Left ventricle myocardium inferior (tissue), 1 donor: ENCODE measurements at places on chromosomes 5 and 9.
A peak's percentile ranks its signal among the peaks of the same experiment; 100 is the strongest.

GRCh38 chr9:109856785-109857184 lies 76.8 kb downstream of the PALM2AKAP2 start:
- DNase-seq: peak; percentile 84

- no peak for DNase-seq
Measured at GRCh38 chr5:126780165-126780827, 3.4 kb downstream of the LMNB1 start.

DNA sequence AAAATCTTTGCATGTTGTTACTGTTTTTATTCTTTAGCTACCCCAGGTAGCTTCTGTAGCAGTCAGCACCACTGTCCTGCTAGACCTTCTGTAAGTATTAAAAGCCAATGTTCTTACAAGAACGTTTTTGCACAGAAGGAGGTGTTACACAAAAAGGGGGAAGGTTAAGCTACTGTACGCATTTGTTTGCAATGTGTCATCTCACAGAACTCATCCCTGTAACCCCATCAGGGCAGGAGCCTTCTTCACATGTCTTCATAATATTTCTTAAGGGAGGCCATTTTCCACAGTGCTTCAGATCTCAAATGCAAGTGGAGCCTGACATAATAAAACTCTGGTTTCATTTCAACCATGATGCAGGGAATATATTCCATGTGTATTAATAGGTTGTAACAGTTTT lies 67.9 kb downstream of the OSMR start:
- no peak for DNase-seq

DNA sequence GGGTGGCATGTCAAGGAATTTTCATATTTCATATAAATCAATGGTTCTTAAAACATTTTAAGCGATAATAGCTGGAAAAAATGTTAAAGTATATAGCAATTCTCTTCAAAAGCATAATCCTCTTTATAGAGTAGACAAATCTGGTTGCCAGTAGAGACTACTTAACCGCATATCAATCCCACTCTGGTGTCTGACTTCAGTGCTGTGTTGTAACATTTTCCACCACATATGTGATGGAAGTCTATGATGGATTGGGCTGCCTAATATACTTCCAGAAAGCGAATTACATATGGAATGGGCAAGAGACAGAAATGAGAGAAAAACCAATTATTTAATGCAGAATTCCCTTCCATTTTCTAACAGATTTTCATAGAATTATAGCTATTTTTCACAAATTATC lies 54.3 kb downstream of the FBN2 start:
- DNase-seq: no peak

GRCh38 chr9:90858457-90858901 lies 56.9 kb downstream of the SYK start:
- DNase-seq: no peak

GRCh38 chr9:34651321-34651720 lies 664 bp upstream of the IL11RA start:
- DNase-seq: no peak

DNA sequence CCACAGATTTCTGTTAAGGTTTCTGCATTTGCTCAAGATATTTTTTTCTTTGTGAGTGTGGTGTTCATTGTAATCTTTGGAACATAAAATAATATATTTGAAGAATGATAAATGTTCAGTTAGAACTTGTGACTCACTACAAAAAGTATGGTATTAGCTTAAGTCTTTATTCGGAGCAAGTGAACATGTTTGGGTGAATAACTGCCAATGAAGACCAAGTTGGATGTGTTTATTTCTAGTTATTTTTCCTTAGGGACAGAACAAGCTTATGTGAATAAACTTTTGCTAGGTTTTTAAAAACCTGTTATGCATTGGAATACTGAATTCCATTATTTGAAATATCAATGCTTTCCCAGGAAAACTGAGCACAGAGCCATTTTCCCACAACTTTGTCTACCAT lies 418.6 kb downstream of the SLCO4C1 start:
- no peak for DNase-seq

DNA sequence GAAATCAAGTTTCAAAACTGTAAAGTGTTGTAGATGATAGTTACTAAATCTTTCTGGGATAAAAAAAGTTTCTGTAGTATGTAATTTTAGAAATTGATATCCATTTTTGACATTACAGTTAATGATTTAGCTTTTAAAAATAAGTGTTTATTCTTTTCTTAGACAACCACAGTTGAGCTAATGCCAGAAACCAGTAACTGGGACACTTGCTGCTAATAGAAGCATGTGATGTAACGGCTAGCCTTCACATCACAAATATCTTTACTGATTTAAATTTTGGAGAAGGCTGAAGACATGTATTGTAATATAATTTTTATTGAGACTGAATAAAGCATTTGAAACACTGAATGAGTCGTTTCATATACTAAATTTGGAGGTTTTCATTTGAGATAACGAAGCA lies 18.8 kb downstream of the CSNK1G3 start:
- no peak for DNase-seq

DNA sequence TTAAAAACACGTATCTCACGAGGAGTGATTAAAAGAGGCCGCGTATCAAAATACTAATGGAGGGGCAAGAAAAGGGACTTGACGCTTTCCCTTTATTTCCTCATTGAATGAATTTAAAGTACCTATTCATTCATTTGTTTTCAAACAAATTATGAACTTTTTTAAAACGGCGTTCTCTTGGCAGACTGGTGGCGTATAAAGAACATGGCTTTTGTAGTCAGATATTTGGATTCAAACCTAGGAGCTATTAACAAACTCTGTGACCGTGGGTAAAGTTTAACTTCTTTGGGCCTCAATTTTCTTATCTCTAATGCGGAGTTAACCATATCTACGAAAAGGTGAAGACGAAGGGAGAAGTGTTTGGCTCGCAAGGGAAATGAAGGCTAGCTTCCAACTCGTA lies 876 bp downstream of the CAAP1 start:
- no peak for DNase-seq

- DNase-seq: no peak
Measured at GRCh38 chr9:133735931-133736330, 2.2 kb downstream of the SARDH start.

- DNase-seq: no peak
Measured at GRCh38 chr9:89732295-89732938, 127.6 kb downstream of the GADD45G start.

DNA sequence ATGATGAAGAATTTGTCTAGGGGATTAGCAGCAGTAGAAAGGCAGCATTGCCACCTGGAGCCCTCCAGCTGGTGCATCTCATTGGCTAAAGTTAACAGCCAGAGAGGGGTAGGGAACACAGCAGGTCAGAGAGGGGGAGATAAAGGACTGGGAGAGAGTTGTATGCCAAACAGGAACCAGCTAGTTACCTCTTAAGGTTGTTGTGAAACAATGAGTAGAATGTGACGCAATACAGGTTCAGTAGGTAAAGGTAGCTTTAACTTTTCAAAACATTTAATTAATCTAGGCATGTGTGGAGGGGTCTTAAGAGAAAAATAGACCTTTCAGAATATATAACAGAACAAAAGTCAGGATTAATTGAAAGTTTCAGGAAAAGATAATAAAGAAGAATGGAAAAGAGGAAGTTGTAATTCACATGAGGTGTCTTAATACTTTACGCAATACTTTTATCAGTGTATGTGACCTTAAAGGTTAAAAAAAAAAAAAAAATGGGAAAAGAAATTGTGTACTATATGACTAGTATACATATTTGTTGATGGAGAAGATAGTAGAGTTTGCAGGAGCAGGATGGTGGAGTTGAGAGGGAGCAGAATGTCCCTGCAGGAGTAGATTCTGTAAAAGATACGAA lies 14.3 kb downstream of the FBXO38 start:
- DNase-seq: no peak

DNA sequence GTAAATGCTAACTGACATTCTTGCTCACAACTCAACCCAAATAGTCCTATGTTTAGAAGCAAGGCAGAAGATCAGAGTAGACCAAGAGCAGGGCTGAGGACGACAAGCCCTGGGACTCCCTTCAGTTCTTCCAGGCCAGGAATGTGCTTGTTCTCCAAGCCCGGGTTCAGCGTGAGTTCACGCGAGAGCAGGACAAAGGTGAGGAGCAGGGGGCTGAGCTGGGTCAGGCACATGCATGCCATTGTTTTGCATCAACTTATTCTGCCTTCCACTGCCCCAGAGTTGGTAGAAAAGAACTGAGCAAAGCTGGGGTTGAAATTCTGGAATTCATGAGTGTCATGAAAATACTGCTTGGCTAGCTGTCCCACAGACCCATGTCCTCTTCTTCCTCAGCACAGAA lies 206.5 kb downstream of the PAX5 start:
- no peak for DNase-seq

GRCh38 chr9:78746010-78746409 lies 449.1 kb downstream of the PSAT1 start:
- no peak for DNase-seq

DNA sequence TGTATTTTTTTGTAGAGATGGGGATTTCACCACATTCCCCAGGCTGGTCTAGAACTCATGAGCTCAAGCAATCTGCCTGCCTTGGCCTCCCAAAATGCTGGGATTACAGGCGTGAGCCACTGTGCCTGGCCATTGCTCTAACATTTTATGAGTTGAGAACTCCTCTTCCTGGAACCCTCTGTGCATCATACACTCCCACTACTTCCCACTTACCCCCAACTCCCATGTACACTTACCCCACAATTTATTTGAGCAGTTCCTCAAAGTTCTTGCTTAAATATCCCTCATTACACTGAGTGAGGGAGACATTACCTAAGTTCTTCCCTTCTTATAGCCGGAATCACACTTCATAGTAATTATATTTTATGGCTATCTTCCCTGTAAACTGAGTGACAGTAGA lies 42.9 kb upstream of the GALNT10 start:
- DNase-seq: no peak

GRCh38 chr9:116366241-116366640 lies 212.7 kb downstream of the PAPPA start:
- DNase-seq: no peak

DNA sequence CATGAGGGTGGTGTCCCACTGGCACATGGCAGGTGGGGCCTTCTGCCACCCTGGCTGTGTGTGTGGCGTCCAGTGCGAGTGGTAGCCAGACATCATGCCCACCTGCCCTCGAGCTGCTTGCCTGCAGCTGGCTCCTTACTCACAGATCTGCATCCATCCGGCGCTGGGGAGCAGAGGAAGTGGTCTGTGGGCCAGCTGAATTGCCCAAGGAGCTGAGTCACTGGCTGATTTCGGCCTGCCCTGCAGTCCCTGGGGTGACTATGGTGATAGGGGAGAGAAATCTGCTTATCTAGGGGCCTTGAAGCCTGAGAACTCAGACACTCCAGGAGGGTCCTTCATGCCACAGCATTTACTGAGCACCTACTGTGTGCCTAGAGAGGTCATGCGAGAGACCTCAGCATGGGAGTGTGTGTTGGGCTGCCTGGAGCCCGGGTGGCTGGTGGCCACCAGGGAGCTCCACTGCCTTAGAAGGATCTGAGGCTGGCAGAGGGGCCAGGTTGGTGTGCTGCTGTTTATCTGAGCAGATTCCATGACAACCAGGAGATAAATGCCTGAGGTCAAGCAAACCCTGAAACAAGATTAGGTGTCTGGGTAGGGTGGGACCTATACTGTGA lies 57.1 kb downstream of the SLC22A5 start:
- DNase-seq: peak; percentile 70

- no peak for DNase-seq
Measured at GRCh38 chr9:132945186-132946130, 1.0 kb upstream of the TSC1 start.

DNA sequence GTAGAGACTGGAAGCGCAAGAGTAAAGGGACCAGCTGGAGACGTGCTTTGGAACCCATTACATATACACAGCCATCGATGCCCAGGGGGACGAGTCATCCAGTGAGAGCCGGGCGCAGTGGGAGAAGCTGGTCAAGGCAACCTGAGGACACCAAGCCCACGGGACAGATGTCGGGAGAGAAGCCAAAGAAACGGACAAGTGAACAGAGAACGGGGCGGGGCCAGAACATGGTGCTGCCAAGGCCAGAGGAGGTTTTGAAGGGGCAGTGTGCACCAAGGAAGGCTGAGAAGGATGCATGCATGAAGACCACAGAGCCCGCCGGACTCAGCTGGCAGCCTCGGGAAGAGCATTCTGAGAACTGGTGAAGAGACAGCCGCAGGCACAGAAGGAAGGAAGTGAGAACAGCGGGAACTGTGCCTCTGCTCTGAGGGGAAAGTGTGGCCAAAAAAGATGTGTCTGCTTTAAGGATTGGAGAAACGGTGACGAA lies 20.3 kb downstream of the CAMSAP1 start:
- peak; percentile 49 for DNase-seq

GRCh38 chr5:106875591-106876297 lies 795.0 kb downstream of the EFNA5 start:
- no peak for DNase-seq

GRCh38 chr9:110874963-110875674 lies 163.2 kb downstream of the LPAR1 start:
- peak; percentile 32 for DNase-seq

GRCh38 chr9:113313261-113313660 lies 10.1 kb upstream of the RNF183 start:
- DNase-seq: no peak

DNA sequence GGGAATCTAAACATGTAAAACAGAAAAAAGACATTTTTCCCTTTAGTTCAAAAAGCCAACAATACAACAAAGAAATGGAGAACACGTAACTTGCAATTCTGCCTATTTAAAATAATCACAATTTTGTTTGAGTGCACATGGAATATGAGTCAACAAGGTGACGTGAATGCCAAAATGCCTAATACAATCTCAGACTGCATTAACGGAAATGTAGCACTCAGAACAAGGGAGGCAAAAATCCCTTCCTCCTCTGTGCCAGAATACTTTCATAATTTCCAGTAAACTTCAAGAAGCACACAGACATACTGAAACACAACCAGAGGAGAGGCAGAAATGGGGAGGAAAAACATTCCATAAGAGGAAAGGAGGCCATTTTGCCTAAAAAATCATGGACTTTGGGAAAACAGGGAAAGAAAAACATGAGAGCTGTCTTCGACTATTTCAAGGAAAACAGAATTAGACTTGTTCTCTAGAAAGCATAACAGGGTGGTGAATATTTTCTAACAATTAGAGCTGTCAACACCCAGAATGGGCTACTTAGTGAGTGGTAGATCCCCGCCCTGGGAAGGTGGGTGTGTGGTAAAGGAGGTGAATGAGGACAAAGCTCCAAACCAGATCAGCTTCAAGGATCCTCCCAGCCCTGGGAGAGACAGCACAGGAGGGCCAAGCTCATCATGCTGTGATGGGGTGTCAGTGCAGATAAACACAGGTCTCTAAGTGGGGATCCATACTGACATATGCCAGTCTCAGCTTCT lies 48.2 kb downstream of the ABCA1 start:
- DNase-seq: no peak
